Ovary (tissue), 10 donors: ENCODE measurements at places on chromosomes 16 and 17. TPM values are rescaled to one million over a fixed set of nuclear protein-coding genes. Genes with fewer than 3 reads are reported as not detected.

The MYADML2 gene
- not detected for polyA plus RNA-seq

The PYY gene
- 0.18 TPM for polyA plus RNA-seq

The ANKRD40CL gene
- polyA plus RNA-seq: not detected

The SHBG gene
- 0.67 TPM for polyA plus RNA-seq

The SDK2 gene
- polyA plus RNA-seq: 0.58 TPM

The DOC2A gene
- 1.5 TPM for polyA plus RNA-seq

The CD19 gene
- polyA plus RNA-seq: 0.40 TPM

The CTRB1 gene
- not detected for polyA plus RNA-seq

The KRTAP1-3 gene
- polyA plus RNA-seq: not detected

The TBC1D26 gene
- 0.08 TPM for polyA plus RNA-seq

The HSD17B2 gene
- 0.20 TPM for polyA plus RNA-seq

The NEUROD2 gene
- not detected for polyA plus RNA-seq

The CFAP97D1 gene
- polyA plus RNA-seq: not detected
